ENCODE measurements at places on chromosomes 2 and 18. TPM values are rescaled to one million over a fixed set of nuclear protein-coding genes. Genes with fewer than 3 reads are reported as not detected.

DNA sequence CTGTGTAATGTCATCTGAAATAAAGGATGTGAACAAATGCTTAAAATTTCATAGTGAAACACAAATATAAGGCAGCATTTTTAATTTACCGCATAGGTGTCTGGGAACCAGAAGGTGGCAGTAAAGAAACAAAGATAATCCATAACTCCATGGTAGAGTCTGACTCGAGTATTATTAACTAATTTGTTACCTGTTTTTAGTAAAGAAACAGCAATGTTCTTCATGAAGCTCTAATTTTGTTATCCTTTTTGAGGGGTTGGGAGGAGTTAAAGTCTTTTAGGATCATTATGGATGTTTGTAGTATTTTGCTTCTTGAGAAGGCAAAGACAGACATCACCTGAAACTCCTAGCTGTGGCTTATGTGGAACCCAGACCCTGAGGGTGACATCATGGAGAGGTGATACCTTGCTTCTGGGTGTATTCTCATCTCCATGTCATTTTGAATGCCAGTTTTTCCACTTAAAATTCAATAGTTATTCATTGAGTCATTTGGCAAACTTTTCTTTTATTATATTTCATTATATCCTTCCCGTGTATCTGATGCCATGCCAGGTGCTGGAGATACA is 286.2 kb upstream of the EPAS1 start:
- DNase-seq, result no peak

- DNase-seq, result no peak
These were observed 793.2 kb downstream of the SUCLG1 start for GRCh38 chr2:83665894-83666293.

DNA sequence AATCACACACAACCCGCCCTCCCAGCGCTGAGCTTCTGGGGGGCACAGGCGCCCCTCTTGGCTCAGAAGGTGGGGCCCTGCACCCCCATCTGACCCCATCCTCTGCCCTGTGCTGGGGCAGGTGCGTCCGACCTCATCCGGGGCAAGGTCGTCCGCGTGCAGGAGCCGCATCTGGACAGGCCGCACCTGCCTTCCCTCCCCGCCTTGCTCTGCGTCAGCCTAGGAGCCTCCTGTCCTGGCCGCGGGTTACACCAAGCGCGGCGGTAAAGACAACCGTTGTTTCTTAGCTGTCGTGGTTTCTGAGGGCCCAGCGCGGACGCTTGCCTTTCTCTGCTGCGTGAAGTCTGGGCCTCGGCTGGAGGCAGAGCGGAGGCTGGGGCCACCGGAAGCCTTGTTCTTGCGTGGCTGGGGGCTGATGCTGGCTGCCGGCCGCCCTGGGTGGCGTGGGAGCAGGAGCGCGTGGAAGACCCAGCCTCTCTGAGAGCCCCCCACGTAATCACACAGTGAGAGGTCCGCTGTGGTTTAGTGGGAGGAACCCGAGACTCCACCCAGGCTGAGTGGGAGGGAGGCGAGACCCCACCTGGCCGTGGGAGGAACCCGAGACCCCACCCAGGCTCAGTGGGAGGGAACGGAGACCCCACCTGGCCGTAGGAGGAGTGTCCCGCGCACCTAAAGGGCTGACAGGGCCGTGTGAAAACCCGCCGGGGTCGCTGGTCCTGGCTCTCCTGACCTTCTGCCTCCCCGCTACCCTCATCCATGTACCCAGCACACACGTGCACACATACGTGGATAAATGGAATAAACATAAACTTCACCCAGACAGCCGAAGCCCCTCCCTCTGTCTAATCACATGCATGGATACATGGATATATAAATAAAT is 51.8 kb downstream of the KCNG2 start:
- no peak for DNase-seq

GRCh38 chr2:144681389-144681788 is 161.5 kb upstream of the ZEB2 start:
- no peak for DNase-seq

- no peak for DNase-seq
These were observed 32.9 kb downstream of the DGKD start for GRCh38 chr2:233387225-233387624.

GRCh38 chr2:10423400-10423774 is 24.7 kb downstream of the ODC1 start:
- DNase-seq, result peak; percentile 10

Gene ZNF532
- 53.3 TPM for total RNA-seq

Gene CYTIP
- 1.1 TPM for total RNA-seq

Gene CNDP1
- total RNA-seq, result not detected
